Left renal pelvis (tissue), 4 donors: ENCODE measurements at places on chromosomes 2 and 18. TPM values are rescaled to one million over a fixed set of nuclear protein-coding genes. Genes with fewer than 3 reads are reported as not detected.

NMUR1 gene
- polyA plus RNA-seq, result 0.79 TPM

POTEC gene
- not detected for polyA plus RNA-seq

NAB1 gene
- 72.9 TPM for polyA plus RNA-seq

CCBE1 gene
- 26.4 TPM for polyA plus RNA-seq

DNA sequence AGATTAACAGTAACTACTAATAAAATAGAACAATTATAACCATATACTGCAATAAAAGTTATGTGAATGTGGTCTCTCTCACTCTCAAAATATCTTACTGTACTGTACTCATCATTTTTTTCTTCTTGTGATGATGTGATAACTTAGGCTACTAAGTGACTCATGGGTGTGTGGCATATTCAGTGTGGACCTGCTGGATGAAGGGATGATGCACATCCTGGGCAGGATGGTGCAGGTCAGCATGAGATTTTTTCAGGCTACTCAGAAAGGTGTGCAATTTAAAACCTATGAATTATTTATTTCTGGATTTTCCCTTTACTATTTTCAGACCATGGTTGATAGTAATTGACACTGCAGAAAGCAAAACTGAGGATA is 90.7 kb downstream of the NCKAP5 start:
- DNase-seq, result no peak

GRCh38 chr2:13128139-13128538 is 411.4 kb downstream of the TRIB2 start:
- DNase-seq, result no peak

DNA sequence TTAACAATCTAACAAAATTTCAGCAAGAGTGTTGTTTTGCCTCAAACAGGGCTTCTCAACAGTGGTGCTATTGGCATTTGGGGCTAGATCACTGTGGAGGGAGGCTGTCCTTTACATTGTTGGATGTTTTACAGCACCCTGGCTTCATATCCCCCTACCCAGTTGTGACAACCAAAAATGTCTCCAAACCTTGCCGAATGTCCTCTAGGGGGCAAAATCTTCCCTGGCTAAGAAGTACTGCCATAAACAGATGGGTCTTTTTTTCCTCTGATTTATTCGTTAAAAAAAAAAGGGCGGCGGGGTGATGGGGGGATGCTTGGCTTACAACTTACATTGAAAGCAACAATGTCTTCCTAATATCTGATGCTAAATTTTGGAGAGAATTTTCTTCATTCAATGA is 207.6 kb upstream of the CCDC150 start:
- no peak for DNase-seq

DNA sequence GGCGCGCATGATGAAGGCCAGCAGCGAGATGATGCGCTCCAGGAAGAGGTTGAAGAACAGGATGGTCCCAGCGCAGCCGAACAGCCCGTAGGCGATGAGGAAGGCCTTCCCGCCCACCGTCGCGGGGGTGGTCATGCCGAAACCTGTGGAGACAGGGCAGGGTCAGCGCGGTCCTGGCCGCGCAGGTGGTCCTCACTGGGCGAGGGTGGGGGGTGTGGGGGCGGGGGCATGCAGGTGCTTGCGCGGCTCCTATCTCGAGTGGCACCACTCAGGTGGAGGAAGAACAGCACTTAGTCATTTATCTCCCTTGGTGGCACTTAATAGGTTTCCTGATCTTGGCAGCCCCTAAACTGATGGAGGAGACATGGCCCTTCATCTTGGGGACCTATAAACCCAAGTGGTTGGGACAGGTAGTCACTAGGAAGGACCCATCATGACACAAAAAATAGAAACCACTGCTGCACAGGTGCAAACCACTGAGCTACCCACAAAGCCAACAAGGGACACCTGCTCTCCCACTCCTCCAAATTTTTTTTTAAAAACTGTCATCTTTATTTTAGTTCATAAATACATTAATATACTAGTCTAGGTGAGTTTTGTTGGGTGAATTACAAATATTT is 118.8 kb downstream of the MSH2 start:
- no peak for DNase-seq

GRCh38 chr2:28420722-28421121 is 28.1 kb downstream of the FOSL2 start:
- no peak for DNase-seq

GRCh38 chr2:1235806-1236205 is 177.5 kb upstream of the TPO start:
- DNase-seq, result no peak
